ENCODE measurements at places on chromosomes 4 and X. TPM values are rescaled to one million over a fixed set of nuclear protein-coding genes. Genes with fewer than 3 reads are reported as not detected.

TMEM156 gene
- total RNA-seq, result 22.8 TPM

SMIM10 gene
- total RNA-seq, result 0.20 TPM

PRKG2 gene
- 0.37 TPM for total RNA-seq

SLC4A4 gene
- total RNA-seq, result 1.7 TPM

TXLNG gene
- 12.7 TPM for total RNA-seq

ZNF157 gene
- 0.05 TPM for total RNA-seq
